ENCODE measurements at places on chromosomes 5 and 9. TPM values are rescaled to one million over a fixed set of nuclear protein-coding genes. Genes with fewer than 3 reads are reported as not detected.

DNA sequence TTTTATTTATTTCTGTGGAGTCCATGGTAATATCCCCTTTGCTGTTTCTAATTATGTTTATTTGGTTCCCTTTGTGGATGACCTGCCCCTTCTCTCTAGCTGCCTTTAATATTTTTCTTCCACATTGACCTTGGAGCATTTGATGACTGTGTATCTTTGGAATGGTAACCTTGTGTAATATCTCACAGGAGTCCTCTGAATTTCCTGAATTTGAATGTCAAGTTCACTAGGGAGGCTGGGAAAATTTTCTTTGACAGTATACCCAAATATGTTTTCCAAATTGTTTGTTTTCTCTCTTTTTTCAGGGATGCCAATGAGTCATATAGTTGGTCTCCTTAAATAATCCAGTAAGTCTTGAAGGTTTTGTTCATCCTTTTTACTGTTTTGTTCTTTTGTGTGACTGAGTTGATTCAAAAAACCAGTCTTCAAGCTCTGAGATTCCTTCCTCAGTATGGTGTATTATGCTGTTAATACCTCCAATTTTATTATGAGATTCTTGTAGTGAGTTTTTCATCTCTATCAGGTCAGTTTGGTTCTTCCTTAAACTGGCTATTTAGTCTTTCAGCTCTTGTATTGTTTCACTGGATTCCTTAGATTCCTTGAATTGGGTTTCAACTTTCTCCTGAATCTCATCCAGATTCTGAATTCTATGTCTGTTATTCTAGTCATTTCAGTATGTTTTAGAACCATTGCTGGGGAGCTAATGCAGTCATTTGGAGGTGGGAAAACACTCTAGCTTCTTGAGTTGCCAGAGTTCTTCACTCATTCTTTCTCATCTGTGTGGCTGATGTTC, 349.0 kb upstream of the TARS1 start:
- H3K4me1 ChIP-seq, result peaks cover 24% of the 10 kb centered on the region
- no peak for DNase-seq
- no peaks in the 10 kb centered on the region for H3K27me3 ChIP-seq
- H3K4me3 ChIP-seq, result no peak overlapping the region

DNA sequence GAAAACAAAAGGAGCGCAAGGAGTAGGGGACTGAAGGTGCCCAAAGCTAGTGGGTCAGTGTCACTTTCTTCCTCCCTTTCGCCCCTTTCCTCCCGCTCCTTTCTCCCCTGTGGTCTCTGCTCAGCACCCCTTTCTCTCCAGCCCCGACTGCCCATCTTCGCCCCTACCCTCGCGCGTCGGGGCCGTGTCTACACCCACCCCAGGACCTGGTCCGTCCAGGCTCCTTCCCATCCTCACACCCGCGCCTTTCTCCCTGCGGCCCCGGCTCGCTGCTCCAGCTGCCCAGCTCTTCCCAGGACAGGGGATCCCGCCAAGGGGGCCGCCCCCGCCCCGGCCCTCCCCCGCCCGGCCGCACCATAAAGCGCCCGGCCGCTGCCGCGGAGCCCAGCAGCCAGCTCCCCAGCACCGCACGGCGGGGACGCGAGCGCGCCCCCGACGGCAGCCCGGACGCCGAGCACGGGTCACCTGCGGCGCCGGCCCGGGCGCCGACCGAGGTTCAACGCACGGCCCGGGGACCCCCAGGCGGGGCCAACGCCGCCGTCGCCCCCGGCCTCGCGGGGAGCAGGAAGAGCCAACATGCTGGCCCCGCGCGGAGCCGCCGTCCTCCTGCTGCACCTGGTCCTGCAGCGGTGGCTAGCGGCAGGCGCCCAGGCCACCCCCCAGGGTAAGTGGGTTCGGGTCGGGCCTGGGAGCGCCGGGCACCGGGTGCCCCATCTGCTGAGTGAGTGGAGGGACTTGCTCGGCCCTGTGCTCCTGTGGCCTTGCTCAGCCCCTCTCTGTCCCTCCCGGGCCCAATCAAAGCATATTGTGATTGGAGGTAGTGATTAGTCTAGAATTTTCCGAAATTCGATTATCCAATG, at the start of gene THBS4:
THBS4 (plus strand) TSS at position 387 of the 860 bp plus-strand sequence; CDS start at position 577, 190 bp downstream.
- H3K36me3 ChIP-seq, result peaks cover 1% of the 10 kb centered on the region
- peak within 1 kb of the TSS; percentile 60 for H3K4me3 ChIP-seq
- no peak for DNase-seq
- peaks cover 4% of the 10 kb centered on the region for H3K4me1 ChIP-seq

PIP5KL1 gene
- 2.9 TPM for total RNA-seq

DNA sequence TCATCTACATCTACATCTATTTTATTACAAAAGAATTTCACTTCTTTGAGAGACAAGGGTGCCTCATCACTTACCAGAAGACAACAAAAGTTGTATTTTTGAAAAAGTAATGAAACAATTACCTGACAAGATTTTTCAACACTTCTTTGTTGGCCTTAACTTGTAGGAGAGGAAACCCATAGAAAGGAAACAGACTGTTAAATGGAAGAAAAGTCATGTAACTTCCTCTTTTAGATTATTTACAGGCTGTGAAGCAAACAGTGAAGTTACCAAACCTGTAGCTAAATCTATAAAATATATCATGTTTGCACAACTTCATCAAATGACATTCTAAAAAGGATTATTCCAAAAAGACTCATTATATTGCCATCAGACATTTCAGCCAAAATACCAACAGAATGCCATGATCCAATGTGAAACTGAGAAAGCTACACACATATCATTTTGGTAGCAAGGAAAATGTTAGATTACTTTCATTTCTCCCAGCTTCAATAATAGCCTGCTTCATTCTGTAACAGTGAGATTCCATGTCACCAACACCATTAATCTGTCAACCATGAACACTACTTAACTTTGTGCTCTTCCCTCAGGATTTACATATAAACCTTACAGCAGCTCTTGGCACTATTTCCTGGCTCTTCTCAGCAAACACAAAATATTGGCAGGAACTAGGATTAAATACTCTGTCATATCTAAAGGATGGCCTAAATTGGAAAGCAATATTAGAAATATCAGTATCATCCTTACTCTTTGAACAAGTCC, 122.5 kb downstream of the MCTP1 start:
- peaks cover 41% of the 10 kb centered on the region for H3K27me3 ChIP-seq
- H3K4me1 ChIP-seq, result no peaks in the 10 kb centered on the region
- no peak overlapping the region for H3K27ac ChIP-seq
- H3K36me3 ChIP-seq, result no peaks in the 10 kb centered on the region

- no peak for DNase-seq
- H3K27ac ChIP-seq, result no peak overlapping the region
- H3K4me3 ChIP-seq, result no peak overlapping the region
- no peaks in the 10 kb centered on the region for H3K36me3 ChIP-seq
- H3K4me1 ChIP-seq, result no peaks in the 10 kb centered on the region
Observed at GRCh38 chr5:81010336-81011169, 50.4 kb downstream of the RASGRF2 start.

GRCh38 chr5:137335493-137335892, 163.6 kb downstream of the SPOCK1 start:
- H3K27ac ChIP-seq, result no peak overlapping the region
- H3K27me3 ChIP-seq, result no peaks in the 10 kb centered on the region
- H3K4me1 ChIP-seq, result peaks cover 17% of the 10 kb centered on the region
- peaks cover 13% of the 10 kb centered on the region for H3K36me3 ChIP-seq

Measured in osteocyte (in vitro differentiated cells).